ENCODE measurements at places on chromosomes 6 and 20. TPM values are rescaled to one million over a fixed set of nuclear protein-coding genes. Genes with fewer than 3 reads are reported as not detected.

Gene B3GAT2
- not detected for total RNA-seq

Gene TREML2
- total RNA-seq = 26.8 TPM

Gene MAK
- total RNA-seq = 0.11 TPM

Gene SLC35F1
- not detected for total RNA-seq

Gene SEL1L2
- total RNA-seq = not detected

Gene ADGRF1
- total RNA-seq = not detected

Gene TBXT
- not detected for total RNA-seq

Gene COL21A1
- total RNA-seq = not detected

Gene PGM3
- total RNA-seq = 19.9 TPM
